ENCODE measurements at places on chromosomes 16 and 17.

DNA sequence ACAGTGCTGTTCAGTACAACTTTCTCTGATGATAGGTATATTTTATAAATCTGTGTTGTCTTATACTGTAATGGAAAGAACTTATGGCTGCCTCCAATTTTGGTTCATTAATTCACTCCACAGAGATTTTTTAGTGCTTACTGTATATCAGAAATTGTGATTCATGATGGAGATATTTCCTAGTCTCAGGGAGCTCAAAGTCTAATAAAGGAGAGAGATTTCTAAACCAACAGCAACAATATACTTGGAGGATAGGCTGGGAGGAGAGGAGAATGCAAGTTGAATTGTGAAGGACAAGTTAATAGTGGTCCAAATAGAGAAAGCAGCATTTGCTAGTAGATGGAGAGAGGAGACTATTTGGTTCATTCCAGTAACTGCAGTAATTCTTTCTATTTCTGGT, 63.5 kb downstream of the TANC2 start:
- DNase-seq: no peak

GRCh38 chr16:67170949-67171649, 761 bp downstream of the NOL3 start:
- DNase-seq: peak; percentile 72

DNA sequence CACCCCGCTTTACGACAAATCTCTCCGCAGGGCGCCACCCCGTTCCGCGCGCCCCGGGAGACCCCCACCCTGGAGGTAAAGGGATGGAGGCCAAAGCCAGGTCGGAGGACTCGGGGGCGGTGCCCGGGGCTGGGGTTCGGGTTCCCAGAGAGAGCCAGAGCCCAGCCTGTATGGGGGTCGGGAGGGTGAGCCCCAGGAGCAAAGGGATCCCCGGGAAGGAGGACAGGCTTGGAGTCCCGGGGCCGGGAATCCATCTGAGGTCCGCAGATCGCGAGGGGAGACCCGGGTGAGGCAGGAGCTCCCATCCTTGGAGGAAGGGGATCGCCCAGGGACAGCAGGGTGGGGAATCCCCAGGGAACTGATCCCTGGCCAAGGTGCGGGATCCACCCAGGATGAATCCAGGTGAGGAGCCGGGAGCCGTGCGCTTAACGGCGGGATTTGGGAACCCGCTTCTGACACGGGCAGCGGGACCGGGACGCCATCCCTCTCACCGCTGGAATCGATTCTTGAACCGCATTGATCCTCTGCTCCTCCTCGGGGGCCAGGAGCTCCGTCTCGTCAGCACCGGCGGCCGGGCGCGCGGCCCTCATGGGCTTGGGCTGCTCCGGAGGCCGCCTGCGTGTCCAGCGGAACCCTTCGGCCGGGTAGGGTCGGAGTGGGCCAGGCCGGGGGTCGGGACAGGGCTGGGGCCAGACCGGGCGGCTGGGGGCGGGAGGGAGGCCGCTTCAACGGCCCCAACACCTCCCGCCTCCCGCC, at the start of gene MMD:
TSS of gene MMD (minus strand) at position 657 of the 756 bp plus-strand sequence. CDS start at position 517, 140 bp downstream.
- DNase-seq: no peak

DNA sequence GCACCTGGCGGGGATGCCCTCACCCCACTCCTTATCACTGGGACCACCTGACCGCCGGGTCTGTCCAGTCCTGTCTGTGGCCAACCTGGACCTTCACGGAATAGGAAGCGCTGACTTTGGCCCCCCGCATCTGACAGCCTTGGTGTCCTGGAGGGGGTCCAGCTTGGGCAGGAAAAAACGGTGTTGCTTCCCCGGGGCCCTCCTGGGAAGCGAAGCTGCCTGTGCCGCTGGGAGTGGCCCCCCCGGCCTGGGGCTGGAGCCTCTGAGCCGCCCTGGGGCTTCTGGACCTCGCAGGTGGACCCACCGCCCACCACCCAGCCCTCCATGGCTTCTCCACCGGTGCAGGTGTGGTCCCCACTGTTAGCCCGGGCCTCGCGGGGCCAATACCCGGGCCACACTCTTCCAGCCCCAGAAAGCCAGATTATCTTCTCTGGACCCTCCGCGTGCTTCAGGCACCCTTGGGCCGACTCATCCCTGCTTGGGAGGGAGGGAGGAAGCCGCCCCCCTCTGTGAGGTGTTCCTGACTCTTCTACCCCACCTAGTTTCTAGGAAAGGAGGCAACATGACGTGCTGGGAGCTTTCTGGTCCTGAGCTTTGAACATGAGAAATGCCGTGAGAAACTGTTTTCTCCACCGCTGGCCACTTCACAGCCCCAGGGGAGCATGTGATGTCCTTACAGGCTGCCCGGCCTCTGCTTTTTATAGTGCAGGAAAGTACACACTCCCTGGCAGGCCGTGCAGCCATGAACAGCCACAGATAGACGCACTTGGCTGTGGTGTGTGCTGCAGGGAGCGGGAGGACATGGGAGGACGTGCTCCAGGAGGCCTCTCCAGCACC, 1.1 kb downstream of the C1QTNF1 start:
- DNase-seq: peak; percentile 64
